ENCODE measurements at places on chromosomes 16 and 17.

DNA sequence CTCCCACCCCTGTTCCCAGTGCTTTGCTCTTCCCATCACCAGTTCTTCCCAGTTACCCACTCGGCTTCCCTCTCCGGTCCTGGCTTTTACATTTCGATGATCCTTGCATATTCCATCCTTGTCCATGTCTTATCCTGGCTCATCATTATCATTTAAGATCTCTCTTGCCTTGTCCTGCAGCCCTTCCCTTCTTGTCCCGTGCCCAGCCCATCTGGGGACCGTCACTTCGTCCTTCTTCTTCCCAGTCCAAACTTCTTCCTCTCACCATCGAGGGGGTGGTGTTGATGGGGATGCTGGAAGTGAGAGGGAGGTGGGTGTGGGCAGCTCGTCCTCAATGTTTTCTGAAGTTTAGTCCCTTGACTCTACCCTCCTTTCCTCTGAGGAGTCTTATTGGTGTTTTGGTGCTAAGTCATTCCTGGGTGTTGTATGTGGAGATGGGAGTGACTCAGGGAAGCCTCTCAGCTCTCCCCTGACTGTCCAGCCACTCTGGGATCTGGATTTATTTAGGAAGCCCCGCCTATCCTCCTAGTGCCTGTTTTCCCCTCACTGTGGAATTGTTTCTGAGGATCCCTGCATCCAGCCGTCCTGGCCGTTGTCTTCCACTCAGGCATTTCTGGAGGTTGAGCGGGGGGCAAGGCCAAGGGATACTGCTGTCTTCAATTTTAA, 975 bp downstream of the SNX29 start:
- DNase-seq, result no peak

- DNase-seq, result no peak
Measured at GRCh38 chr17:45086865-45087503, 25.9 kb downstream of the NMT1 start.

GRCh38 chr17:80270836-80271235, 10.2 kb downstream of the RNF213 start:
- no peak for DNase-seq

- no peak for DNase-seq
Measured at GRCh38 chr16:74659041-74659440, 7.6 kb downstream of the RFWD3 start.

- DNase-seq, result no peak
Measured at GRCh38 chr17:45833920-45834319, 10.8 kb upstream of the SPPL2C start.

GRCh38 chr17:74098136-74099024, 105.1 kb upstream of the RPL38 start:
- DNase-seq, result no peak

- peak; percentile 90 for DNase-seq
Measured at GRCh38 chr17:16521070-16521727, 29.2 kb upstream of the LRRC75A start.

GRCh38 chr16:27408012-27408601, 6.1 kb downstream of the IL21R start:
- DNase-seq, result peak; percentile 75

DNA sequence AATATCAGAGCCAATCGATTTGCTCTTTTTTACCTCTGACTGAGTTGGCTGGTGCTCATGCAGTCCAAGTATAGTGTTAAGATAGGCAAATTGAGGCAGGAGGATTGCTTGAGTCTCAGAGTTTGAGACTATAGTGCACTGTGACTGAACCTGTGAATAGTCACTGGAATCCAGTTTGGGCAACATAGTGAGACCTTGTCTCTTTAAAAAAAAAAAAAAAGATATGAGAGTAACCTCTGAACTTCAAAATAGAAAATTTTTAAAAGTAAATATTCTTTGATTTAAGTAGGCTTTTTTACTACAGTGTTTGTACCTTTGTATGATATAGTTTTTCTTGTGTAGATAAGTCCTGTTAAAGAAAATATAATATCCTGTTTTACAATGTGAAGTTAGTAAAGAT, 3.4 kb downstream of the CCP110 start:
- no peak for DNase-seq

- peak; percentile 33 for DNase-seq
Measured at GRCh38 chr17:32492264-32492589, 5.4 kb downstream of the CDK5R1 start.

GRCh38 chr16:23877107-23878070, 41.6 kb downstream of the PRKCB start:
- DNase-seq, result no peak

- peak; percentile 74 for DNase-seq
Measured at GRCh38 chr16:67936124-67936879, at the start of gene PSMB10. Gene PSMB10, minus strand, starts transcription at chr16:67936850. Its CDS starts 101 bp downstream, at chr16:67936749.

- DNase-seq, result no peak
Measured at GRCh38 chr17:10716218-10716617, 13.6 kb downstream of the TMEM220 start.

DNA sequence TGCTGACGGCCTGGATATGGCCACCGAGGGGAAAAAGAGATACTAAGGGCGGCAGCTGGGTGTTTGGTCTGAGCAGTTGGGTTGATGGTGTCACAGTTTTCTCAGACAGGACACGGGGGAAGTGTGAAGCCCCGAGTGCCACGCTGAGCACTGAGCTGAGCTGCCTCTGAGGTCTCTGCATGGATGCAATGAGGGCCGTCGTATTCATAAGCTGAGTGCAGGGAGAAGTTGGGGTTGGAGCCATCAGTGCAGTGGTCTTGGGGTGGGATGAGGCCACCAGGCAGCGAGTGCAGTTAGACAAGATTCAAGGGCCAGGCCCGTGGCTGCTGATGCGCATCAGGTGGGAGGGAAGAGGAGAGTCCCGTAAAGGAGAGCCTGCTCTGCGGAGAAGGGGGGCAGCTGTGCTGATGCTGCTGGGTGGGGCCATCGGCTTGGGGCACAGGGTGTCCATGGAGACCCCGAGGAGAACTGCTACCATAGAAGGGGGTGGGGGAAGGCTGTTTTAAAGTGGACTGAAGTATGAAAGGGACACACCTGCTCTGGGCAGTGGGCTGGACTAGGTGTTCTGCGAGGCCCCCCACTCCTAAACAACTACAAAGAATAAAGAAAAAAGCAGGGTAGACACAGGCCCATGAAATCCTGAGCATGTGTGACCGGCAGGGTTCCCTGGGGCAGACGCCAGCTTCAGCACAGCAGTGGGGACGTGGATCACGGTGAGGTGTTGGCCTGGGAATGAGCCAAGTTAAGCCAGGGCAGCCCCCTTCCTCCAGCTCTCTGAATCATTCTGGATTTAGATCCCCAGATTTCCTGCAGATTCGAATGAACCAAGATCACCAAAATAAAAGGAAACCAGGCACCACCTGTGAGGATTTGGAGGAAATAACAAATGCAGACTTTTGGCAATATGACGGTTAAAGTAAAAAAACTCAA, 19.7 kb downstream of the IL34 start:
- DNase-seq, result no peak

- peak; percentile 12 for DNase-seq
Measured at GRCh38 chr17:37742762-37743611, 1.9 kb downstream of the HNF1B start.

GRCh38 chr16:1082952-1083675, 10.6 kb downstream of the SSTR5 start:
- peak; percentile 49 for DNase-seq

- no peak for DNase-seq
Measured at GRCh38 chr17:9273428-9274391, 252.4 kb downstream of the NTN1 start.

- no peak for DNase-seq
Measured at GRCh38 chr17:77654296-77654695, 304.2 kb upstream of the TNRC6C start.

DNA sequence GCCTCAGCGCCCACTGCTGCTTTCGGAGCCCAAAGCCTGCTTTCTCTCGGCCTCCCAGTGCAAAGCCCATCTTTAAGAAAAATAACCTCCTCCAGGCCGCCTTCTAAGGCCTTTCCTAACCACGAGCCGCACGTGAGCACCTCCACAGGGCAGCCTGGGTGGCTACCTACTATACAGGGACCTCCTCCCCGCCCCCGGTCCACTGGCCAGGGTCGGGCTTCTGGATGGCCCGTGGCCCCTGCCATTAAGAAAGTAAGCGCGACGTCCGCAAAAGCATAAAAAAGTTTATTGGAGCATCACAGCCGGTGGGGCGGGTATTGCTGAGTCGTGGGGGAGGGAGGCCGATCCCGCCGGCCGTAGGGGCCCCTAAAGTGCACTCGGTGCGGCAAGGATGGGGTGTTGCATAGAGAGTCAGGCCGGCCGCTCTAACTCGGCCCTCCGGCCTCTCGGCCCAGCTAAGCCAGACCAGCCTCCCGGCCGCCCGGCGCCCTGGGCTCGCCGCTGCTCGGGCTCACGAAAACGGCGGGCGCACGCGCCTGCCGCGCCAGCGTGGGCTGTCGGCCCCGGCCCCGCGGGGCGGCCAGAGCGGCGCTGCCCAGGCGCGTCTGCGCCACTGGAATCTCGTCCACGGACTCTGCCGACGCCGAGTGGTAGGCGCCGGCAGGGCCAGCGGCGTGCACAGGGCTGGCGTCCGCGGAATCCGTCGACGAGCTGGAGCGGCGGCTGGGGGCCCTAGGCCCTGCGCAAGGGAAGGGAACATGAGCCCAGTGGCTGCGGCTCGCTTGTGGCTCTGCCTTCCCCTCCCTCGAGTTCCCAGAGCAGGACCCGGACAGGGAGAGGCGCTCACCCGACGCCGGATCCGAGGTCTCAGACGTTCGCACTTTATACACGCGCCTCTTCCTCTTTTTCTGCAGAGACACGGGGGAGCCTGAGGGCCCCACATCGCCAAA, 1.1 kb upstream of the TPPP3 start:
- DNase-seq, result no peak

- DNase-seq, result no peak
Measured at GRCh38 chr17:76716146-76716838, 5.5 kb upstream of the MXRA7 start.

DNA sequence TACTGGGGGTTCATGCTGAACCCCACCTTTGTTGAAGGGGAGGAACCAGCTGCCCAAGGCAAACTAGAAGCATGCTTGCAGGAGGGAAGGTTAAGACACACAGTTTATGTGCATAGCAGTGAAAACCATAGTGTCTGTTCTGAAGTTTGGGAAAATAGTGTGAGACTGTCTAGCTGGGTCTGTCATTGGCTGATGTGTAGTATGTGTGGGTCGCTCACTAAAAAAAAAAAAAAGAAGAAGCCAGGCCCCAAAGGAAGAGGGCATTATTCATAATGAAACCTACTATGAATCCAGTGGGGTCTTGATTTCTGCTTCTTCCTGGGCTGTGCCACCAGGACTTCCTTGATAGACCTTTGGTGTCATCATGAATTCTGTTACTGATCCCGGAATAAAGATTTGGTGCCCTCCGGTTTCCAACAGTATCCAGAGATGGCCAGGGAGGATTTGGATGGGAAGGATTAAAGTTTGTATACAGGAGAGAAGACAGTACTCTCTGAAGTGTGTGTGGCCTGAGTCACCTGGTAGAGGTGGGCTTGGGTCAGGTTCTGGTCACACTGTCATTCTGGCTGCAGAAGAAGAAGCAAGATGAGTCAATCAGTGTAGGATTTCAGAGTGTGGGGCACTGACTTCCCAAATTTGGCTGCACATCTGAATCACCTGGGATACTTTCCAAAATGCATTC, 220.3 kb downstream of the PRKCA start:
- no peak for DNase-seq

GRCh38 chr16:57041182-57042156, 50.9 kb upstream of the CPNE2 start:
- no peak for DNase-seq

GRCh38 chr17:64297467-64298088, 34.5 kb upstream of the TEX2 start:
- DNase-seq, result no peak

GRCh38 chr17:17377071-17377967, 74.1 kb downstream of the NT5M start:
- DNase-seq, result no peak

DNA sequence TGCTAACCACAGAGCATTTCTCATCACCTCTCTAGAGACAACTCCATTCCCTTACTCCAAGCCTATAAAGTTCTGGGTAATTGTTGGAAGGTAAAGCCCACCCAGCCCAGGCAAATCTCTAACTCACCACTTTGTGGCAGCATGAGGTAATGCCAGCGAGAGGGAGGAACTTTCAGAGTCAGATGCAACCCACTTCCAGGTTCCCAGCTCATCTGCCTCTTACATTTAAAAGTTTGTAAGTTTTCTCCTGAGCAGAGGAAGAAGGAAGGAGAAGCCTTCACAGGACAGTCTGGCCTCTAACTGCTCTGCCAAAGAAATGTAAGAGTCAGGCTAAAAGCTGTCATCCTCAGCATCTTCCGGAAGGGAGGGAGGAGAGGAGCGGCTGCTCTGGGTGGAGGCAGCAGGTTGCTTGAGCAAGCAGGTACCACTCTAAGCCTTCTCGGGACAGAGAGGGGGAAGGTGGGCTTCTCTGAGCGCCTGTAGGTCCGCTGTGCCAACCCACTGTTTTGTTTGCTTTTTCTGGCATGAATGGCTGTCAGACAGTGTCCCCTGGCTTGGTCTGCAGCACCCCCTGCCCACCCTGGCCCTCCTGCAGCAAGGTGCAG, 1.0 kb downstream of the ZNF319 start:
- DNase-seq, result peak; percentile 25

DNA sequence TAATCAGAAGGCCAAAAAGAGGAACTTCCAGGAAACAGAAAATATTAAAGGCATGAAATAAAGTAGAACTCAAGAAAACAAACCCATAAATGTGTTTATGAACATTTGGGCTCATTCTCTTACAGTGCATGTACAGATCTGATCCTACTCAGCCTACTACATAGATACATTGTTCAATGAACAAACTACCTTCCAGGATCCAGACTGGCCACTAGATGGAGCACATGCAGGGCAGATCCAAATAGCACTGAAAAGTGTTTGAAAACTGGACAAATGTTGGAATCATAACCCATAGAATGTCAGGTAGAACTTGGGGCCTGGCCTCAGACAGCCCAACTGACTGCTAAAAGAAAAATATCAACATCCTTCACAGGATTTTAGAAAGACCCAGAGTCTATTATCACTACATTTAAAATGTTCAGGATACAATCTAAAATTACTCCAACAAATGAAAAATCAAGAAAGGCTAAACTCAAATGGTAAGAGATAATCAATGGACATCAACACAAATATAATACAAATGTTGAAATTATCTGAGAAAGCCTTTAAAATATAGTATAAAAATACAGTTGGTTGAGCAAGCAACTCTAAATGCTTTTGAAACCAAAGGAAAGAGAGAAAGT, 122.4 kb upstream of the NUDT7 start:
- DNase-seq, result peak; percentile 40

DNA sequence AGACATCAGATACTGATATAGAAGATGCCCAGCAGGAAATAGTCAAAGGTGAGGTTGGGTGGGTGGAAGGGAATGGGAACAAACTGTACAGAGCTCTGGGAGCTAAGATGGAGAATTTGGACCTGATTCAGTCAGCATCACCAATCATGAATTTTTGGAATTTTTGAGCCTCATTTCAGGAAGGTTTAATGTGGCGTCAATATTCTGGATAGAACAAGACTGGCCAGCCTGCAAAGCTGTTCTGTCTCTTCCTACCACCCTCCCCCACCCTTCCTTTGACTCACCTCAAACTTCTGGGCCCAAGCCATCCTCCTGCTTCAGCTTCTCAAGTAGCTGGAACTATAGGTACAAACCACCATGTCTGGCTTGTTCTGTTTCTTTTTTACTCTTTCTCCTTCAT, 32.6 kb downstream of the CTCF start:
- DNase-seq, result no peak

GRCh38 chr16:30720086-30720485, 21.1 kb downstream of the SRCAP start:
- DNase-seq, result no peak

Measured in SW480 (cell line).